ENCODE measurements at places on chromosomes 1 and 21. TPM values are rescaled to one million over a fixed set of nuclear protein-coding genes. Genes with fewer than 3 reads are reported as not detected.

MAP3K7CL gene
- 2.4 TPM for polyA plus RNA-seq

COPA gene
- polyA plus RNA-seq = 58.2 TPM

NPL gene
- polyA plus RNA-seq = 2.4 TPM

FNDC10 gene
- 7.7 TPM for polyA plus RNA-seq

TRIM67 gene
- not detected for polyA plus RNA-seq

AVPR1B gene
- 0.09 TPM for polyA plus RNA-seq

KPRP gene
- polyA plus RNA-seq = not detected

LY9 gene
- not detected for polyA plus RNA-seq

GJA8 gene
- not detected for polyA plus RNA-seq

ATP1A4 gene
- polyA plus RNA-seq = 0.27 TPM

TRIM63 gene
- polyA plus RNA-seq = not detected

KRTAP10-10 gene
- polyA plus RNA-seq = not detected

OR10J5 gene
- polyA plus RNA-seq = not detected

UTS2 gene
- not detected for polyA plus RNA-seq

ASPM gene
- 35.6 TPM for polyA plus RNA-seq

CATSPERE gene
- 0.70 TPM for polyA plus RNA-seq

RBBP4 gene
- polyA plus RNA-seq = 262 TPM

NTNG1 gene
- polyA plus RNA-seq = 7.2 TPM

KRTAP12-2 gene
- not detected for polyA plus RNA-seq

CA14 gene
- 50.2 TPM for polyA plus RNA-seq

EIF3I gene
- polyA plus RNA-seq = 224 TPM

PTPN7 gene
- 0.33 TPM for polyA plus RNA-seq

ILDR2 gene
- polyA plus RNA-seq = 0.27 TPM

RHOU gene
- polyA plus RNA-seq = 0.64 TPM

ADAM30 gene
- polyA plus RNA-seq = not detected

AQP10 gene
- not detected for polyA plus RNA-seq

ELAPOR1 gene
- 0.92 TPM for polyA plus RNA-seq

PROK1 gene
- polyA plus RNA-seq = not detected

GUCA2B gene
- polyA plus RNA-seq = not detected

PPM1J gene
- 19.0 TPM for polyA plus RNA-seq

SLC25A34 gene
- 0.16 TPM for polyA plus RNA-seq

SPRR2D gene
- polyA plus RNA-seq = not detected

TNFAIP8L2 gene
- 0.49 TPM for polyA plus RNA-seq

C4BPA gene
- polyA plus RNA-seq = not detected

TFAP2E gene
- polyA plus RNA-seq = not detected

ATP5IF1 gene
- polyA plus RNA-seq = 1,325 TPM

IGSF21 gene
- polyA plus RNA-seq = 15.7 TPM

CYYR1 gene
- 25.1 TPM for polyA plus RNA-seq

DDX59 gene
- 14.7 TPM for polyA plus RNA-seq

AMPD1 gene
- polyA plus RNA-seq = not detected

CFAP141 gene
- not detected for polyA plus RNA-seq

UMODL1 gene
- 0.05 TPM for polyA plus RNA-seq

COL11A1 gene
- 12.3 TPM for polyA plus RNA-seq

OR6N1 gene
- not detected for polyA plus RNA-seq

PLA2G5 gene
- not detected for polyA plus RNA-seq

MYBPH gene
- polyA plus RNA-seq = not detected

THEM5 gene
- polyA plus RNA-seq = 0.38 TPM

KCNJ9 gene
- polyA plus RNA-seq = 0.26 TPM

C1orf167 gene
- 2.2 TPM for polyA plus RNA-seq

FAM151A gene
- polyA plus RNA-seq = not detected

DAB1 gene
- polyA plus RNA-seq = 12.8 TPM

All from GM23338 (cell line).